Activated CD4-positive, alpha-beta T cell treated with anti-CD3 and anti-CD28 coated beads for 36 hours (primary cell): ENCODE measurements at places on chromosomes 16 and 17.
A peak's percentile ranks its signal among the peaks of the same experiment; 100 is the strongest.

DNA sequence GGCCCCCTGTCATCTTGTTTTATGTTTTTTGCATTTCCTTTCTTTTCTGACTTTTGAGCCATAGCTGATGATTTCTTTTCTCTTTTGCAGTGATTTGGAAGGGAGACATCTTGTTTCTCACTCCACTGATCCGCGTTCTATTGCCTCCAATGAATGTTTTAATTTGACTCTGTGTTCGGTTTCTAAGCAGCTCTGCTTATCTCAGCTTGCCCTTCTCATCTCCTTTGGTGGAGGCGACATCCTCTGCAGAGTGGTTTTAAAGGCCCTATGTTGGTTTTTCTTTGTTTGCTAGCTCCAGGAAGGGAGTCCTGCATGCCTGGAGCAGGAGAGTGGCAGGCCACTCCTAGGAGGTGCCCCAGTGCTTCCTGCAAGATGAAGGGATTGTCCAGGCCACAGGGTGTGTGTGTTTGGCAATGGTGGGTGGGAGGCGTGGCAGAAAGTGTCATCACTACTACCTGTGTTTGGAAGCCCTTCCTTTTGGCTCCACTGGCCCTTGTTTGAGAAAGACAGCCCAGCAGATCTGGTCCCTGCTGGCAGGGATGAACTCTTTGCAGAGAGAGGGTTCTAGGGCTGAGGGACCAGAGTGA lies 13.6 kb downstream of the SMPD3 start:
- H3K4me1 ChIP-seq: peaks cover 14% of the 10 kb centered on the region
- H3K36me3 ChIP-seq: no peaks in the 10 kb centered on the region
- no peak overlapping the region for H3K4me3 ChIP-seq
- peak; percentile 22 for DNase-seq
- H3K27me3 ChIP-seq: peaks cover 2% of the 10 kb centered on the region

GRCh38 chr17:48215583-48216139 lies 108.1 kb downstream of the SNX11 start:
- H3K27ac ChIP-seq: no peak overlapping the region
- no peak overlapping the region for H3K4me3 ChIP-seq
- DNase-seq: peak; percentile 5
- no peaks in the 10 kb centered on the region for H3K27me3 ChIP-seq

- H3K27ac ChIP-seq: no peak overlapping the region
- peaks cover 85% of the 10 kb centered on the region for H3K27me3 ChIP-seq
- peak overlapping the region; percentile 20 for H3K4me3 ChIP-seq
- DNase-seq: no peak
Measured at GRCh38 chr17:36935671-36936454, 1.4 kb upstream of the LHX1 start.

GRCh38 chr17:36545077-36545464 lies 352 bp downstream of the GGNBP2 start:
- H3K4me3 ChIP-seq: peak overlapping the region; percentile 96
- H3K27me3 ChIP-seq: no peaks in the 10 kb centered on the region
- H3K36me3 ChIP-seq: peaks cover 30% of the 10 kb centered on the region
- H3K27ac ChIP-seq: peak overlapping the region; percentile 91

DNA sequence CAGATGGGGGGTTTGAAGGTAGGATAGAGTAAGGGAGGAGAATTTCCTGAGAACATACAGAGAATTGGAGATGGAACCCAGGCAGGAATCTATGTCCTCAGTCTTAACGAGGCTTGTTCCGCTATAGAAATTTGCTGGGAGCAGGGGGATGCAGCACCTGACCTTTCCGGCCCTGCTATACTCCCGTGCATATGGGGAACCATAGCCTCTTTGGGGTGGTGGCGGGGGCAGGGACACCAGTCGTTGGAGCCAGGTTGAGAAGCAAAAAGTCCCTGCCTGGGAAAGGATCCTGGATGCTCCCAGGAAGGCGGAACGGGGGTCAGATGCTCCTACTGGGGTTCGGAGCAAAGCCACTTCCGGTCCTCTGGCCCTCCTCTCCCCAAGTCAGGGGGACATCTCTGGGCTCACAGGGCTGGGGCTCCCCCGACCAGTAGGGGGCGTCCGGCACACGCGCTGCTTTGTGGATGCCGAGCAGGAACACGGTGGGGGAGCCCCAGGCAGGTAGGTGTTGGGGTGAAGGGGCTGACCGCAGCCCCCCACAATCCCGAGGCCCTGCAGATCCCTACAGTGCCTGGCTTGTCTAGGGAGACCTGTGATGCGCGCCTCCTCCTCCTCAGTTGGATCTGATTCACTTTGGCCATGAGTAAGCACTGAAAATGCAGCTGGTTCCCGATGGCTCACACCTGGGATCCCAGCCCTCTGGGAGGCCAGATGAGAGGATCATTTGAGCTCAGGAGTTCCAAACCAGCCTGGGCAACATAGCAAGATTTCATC lies 15.5 kb upstream of the TFAP4 start:
- no peak overlapping the region for H3K4me3 ChIP-seq
- H3K27ac ChIP-seq: no peak overlapping the region
- peak; percentile 87 for DNase-seq
- peaks cover 9% of the 10 kb centered on the region for H3K27me3 ChIP-seq
- no peaks in the 10 kb centered on the region for H3K36me3 ChIP-seq

- H3K4me3 ChIP-seq: no peak overlapping the region
- peaks cover 11% of the 10 kb centered on the region for H3K36me3 ChIP-seq
- H3K27ac ChIP-seq: no peak overlapping the region
Measured at GRCh38 chr17:9536061-9536460, 39.6 kb downstream of the STX8 start.

GRCh38 chr16:88195269-88195705 lies 187.5 kb upstream of the ZNF469 start:
- no peak for DNase-seq
- H3K27me3 ChIP-seq: no peaks in the 10 kb centered on the region
- no peak overlapping the region for H3K27ac ChIP-seq
- no peak overlapping the region for H3K4me3 ChIP-seq

GRCh38 chr16:5982979-5983378 lies 885.4 kb upstream of the EEF2KMT start:
- no peak for DNase-seq
- no peaks in the 10 kb centered on the region for H3K27me3 ChIP-seq

GRCh38 chr17:82444941-82445521 lies 5.5 kb downstream of the CYBC1 start:
- DNase-seq: no peak
- H3K36me3 ChIP-seq: peaks cover 44% of the 10 kb centered on the region
- H3K27ac ChIP-seq: no peak overlapping the region
- no peaks in the 10 kb centered on the region for H3K27me3 ChIP-seq
- peaks cover 25% of the 10 kb centered on the region for H3K4me1 ChIP-seq

DNA sequence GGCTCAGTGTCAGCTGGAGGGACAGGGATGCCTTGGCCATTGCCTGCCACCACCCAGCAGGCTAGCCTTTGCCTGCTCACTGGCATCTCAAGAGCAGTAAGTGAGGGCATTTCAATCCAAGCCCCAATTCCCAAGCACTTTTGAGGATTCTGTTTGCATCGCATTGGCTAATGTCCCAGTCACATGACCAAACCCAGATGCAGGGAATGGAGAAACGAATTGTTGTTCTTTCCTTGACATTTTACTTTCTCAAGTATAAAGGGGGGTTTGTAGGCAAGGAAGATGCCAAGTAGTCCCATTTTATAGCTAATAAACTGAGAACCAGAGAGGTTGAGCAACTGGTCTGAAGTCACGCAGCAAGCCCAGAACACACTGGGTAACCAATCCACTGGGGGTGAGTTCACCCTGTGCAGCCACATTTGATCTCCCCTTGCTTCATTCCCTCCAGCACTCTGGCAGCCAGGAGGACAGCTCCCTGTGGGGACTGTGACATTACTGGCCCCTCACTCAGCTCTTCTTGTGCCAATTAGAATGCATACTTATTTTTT lies 193.8 kb upstream of the CACNG3 start:
- no peak for DNase-seq
- peaks cover 30% of the 10 kb centered on the region for H3K36me3 ChIP-seq
- H3K4me1 ChIP-seq: no peaks in the 10 kb centered on the region
- no peaks in the 10 kb centered on the region for H3K27me3 ChIP-seq
- no peak overlapping the region for H3K27ac ChIP-seq

DNA sequence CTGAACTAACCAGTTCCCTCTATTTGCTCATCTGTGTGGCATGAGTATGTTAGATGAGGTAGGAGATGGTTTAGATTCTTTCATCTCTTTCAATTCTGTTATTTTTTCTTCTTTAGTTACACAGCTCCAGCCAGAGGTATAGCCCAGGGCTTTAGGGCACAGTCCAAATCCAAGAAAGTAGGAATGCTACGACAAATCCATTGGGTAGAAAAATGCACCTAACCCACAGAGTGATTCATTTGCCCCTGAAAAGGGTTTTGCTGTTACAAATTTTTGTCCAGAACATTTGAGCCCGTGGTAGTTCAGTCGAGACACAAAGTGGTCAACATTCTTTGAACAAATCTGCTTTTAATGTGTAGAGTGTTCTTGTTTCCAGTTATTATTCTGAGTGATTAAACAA lies 250.7 kb downstream of the HS3ST3A1 start:
- H3K4me3 ChIP-seq: no peak overlapping the region
- no peak overlapping the region for H3K27ac ChIP-seq
- peaks cover 14% of the 10 kb centered on the region for H3K4me1 ChIP-seq
- no peak for DNase-seq

DNA sequence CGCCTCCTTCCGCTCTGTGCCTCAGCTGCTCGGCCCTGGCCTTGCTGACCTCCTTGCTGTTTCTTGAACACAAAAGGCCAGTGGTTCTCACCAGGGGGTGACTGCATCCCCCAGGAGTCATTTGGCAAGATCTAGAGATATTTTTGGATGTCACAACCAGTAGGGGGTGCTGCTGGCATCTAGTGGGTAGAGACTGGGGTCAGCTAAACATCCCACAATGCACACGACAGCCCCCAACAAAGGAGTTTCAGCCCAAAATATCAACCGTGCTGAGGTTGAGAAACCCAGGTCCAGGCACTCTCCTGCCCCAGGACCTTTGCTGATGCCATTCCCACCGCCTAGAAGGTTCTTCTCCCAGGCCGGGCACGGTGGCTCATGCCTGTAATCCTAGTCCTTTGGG lies 39.7 kb downstream of the ABCC6 start:
- DNase-seq: peak; percentile 11
- no peaks in the 10 kb centered on the region for H3K27me3 ChIP-seq
- H3K4me1 ChIP-seq: no peaks in the 10 kb centered on the region
- no peak overlapping the region for H3K4me3 ChIP-seq
- H3K36me3 ChIP-seq: no peaks in the 10 kb centered on the region
- H3K27ac ChIP-seq: no peak overlapping the region

DNA sequence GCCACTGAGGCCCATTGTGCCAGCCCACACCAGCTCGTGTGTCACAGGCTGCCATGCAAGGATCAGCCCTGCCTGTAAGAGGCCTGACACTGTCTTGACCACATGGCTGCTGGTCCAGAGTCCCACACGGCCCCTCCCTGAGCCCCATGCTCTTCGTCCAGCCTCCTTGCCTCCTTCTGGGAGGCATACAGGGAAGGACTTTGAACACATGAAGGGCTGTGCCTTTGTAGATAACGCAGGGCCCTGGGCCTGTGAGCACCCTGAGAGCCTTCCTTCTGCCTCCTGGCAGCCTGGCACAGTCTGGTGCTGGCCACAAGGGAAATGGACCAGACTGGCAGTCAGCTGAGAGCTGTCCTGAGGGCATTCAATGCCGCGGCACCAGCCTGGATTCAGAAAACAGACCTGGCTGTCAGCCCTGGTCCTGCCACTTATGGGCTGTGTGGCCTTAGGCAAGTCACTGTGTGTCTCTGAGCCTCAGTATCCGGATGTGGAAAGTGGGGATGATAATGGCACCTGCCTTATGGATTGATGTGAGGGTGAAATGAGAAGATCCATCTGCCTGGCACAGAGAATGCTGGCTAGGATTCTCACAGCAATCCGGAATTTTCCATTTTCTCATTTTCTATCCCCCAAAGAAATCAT lies 19.2 kb upstream of the SPNS2 start:
- DNase-seq: no peak
- no peaks in the 10 kb centered on the region for H3K27me3 ChIP-seq
- H3K4me1 ChIP-seq: peaks cover 33% of the 10 kb centered on the region
- H3K27ac ChIP-seq: no peak overlapping the region

DNA sequence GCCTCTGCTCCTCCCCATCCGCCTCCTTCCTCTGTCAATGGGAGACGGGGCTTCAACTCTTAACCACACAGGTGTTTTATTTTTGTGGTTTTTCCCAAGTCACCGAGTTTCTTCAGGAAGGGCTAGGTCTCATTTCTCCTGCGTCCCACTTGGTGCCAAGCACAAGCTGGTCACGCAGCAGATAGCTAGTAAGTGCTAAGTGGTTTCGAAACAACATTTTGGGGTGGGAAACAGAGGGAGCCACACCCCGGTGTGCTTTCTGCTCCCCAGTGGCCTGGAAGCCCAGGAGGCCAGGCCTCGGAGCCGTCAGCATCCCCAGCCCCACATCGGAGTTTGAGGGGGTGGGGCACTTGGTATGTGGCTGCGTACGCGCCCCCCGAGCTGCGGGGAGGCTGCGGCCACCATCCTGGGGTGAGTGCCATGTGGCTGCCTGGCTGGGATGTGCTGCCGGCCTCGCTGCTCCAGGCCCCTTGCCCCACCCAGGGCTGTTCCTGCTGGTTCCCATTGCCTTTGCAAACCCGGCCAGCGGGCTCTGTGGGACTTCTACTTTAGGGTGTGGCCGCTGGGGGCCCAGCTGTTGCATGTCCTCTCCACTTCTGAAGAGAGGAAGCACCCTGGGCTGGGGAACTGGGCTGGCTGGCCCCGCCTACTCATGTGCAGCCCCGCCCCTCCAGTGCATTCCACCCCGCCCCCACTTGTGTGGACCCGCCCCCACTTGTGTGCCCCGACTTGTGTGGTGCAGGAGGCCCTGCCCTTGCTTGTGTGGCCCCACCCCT lies 55.6 kb downstream of the BAIAP2 start:
- no peak overlapping the region for H3K27ac ChIP-seq
- H3K4me1 ChIP-seq: peaks cover 20% of the 10 kb centered on the region
- H3K27me3 ChIP-seq: no peaks in the 10 kb centered on the region
- H3K4me3 ChIP-seq: no peak overlapping the region

- no peak overlapping the region for H3K4me3 ChIP-seq
- no peaks in the 10 kb centered on the region for H3K4me1 ChIP-seq
- peaks cover 24% of the 10 kb centered on the region for H3K36me3 ChIP-seq
- no peaks in the 10 kb centered on the region for H3K27me3 ChIP-seq
Measured at GRCh38 chr17:61684172-61684571, 93.2 kb upstream of the NACA2 start.
